BE2C (cell line): ENCODE measurements at places on chromosomes 13 and 19.

GRCh38 chr13:29452773-29453616, 142.5 kb downstream of the SLC7A1 start:
- no peak for DNase-seq

DNA sequence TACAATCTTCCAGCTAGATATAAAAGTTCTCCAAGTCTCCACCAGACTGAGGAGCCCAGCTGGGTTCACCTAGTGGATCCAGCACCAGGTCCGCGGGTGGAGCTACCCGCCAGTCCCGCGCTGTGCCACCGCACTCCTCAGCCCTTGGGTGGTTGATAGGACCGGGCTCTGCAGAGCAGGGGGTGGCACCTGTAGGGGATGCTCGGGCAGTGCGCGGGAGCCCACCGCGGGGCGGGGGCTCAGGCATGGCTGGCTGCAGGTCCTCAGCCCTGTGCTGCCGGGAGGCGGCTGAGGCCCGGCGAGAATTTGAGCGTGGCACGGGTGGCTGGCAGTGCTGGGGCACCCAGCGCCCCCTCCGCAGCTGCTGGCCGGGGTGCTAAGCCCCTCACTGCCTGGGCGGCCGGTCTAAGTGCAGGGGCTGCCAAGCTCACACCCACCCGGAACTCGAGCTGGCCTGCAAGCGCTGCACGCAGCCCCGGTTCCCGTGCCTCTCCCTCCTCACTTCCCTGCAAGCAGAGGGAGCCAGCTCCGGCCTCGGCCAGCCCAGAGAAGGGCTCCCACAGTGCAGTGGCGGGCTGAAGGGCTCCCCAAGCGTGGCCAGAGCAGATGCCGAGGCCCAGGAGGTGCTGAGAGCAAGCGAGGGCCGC, 542.8 kb upstream of the PCDH9 start:
- no peak for DNase-seq

DNA sequence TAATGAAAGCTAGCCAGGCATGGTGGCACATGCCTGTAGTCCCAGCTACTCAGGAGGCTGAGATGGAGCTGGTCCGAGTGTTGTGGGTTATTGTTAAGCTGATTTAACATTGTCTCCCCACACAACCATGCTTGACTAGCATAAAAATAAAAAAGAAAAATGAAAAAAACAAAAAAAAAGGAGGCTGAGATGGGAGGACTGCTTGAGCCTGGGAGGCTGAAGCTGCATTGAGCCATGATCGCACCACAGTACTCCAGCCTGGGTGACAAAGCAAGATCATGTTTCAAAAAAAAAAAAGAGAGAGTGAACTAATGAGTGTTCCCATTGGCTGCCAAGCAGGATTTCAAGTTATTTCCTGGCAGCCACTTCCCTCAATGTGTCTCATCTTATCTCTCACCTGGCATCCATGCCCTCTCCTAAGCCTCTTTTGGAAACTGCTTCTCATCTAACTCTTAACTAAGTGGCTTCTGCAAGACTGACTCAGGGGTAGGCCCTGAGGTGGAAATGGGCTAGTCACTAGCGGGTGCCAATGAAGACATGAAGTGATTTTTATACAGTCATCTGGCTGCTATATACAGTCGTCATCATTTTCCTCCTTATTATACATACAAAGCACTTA, 4.9 kb downstream of the THAP8 start:
- no peak for DNase-seq

- DNase-seq: no peak
Observed at GRCh38 chr19:54160182-54160811, 776 bp upstream of the LENG1 start.

- no peak for DNase-seq
Observed at GRCh38 chr19:34229721-34230120, 24.6 kb upstream of the GARRE1 start.

DNA sequence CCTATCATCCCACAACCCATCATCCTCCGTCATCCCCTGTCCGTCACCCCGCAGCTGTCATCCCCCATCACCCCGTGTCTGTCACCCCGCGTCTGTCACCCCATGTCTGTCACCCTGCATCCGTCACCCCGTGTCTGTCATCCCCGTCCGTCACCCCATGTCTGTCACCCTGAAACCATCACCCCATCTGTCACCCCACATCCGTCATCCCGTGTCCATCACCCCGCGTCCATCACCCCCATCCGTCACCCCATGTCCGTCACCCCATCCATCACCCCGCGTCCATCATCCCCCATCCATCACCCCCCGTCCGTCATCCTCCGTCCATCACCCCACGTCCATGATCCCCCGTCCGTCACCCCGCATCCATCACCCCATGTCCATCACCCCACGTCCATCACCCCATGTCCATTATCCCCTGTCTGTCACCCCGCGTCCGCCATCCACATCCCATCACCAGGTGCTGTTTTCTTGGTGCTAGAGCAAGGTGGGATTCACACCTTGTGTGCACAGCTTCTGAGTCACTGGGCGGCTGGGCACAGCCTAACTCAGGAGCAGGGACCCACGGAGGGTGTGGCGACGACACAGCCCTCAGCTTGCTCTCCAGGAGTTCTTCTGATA, 24.2 kb downstream of the RASA3 start:
- DNase-seq: peak; percentile 4

DNA sequence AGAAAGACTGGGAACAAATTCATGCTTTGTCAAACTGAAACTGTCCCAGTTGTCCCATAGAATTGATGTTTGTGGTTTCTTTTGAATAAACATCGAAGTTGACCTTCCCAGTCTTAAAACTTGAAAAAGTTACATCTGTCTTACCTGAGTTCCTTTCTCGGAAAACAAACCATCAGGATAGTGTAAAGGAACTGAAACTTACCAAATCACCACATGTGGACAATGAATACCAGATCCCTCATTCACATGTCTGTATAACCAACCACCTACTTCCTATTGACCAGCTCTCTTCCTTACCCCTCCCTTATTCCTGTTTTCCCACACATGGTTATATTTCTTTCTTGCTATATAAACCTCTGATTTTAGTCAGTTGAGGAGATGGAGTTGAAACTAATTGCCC, 791.7 kb upstream of the PCDH20 start:
- DNase-seq: no peak

- no peak for DNase-seq
Observed at GRCh38 chr19:4379383-4380253, 20.7 kb downstream of the SH3GL1 start.

DNA sequence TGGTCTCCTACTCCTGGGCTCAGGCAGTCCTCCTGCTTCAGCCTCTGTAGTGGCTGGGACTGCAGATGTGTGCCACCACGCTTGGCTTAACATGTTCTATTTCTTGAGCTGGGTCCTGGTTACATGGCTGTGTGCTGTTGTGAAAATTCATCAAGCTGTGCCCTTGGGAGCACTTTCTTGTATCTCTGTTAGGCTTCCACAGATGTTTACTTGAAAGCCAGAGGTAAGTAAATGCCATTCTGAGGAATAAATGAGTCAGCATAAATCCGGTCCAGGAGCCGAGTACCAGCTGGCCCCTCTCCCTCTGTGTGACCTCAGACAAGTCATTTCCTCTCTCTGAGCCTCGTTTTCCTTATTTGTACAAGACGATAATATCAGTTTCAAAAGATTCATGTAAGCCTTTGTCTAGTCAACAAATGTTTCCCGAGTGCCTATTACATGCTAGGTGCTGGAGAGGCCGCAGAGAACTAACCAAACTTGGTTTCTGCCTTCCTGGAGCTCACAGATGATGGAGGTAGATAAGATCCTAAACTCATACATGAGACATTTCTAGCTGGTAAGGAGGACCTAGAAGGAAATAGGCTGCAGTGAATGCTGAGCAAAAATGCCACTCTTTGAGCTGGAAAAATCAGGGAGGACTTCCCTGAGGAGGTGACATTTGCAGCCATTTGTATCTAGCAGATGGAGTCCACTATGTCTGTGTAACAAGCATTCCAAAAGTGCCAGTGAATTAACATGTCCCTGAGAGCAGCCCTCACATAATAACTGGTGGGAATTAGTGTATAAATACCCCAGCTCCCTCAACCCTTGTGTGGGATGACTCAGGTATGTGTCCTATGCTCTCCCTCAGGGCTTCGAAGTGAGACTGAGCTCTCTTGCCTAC, 2.7 kb upstream of the RASAL3 start:
- no peak for DNase-seq
